NB4 (cell line): ENCODE measurements at places on chromosomes 3 and 15.

DNA sequence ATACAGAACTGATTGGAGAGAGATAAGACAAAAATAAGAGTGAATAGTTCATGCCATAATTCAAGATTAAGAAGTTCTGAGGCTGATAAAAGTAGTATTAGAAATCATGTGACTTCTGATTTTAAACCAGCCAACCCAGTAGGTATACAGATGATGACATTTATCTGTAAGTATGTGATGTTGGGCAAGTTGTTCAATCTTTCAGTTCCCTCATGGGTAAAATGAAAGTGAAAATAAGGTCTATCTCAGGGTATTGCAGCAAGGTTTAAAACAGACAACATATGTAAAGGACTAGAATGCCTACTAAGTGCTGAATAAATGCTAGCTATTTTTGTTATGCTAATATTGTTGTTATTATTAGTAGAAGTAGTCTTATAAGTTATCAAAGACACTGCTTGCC is 1055.7 kb downstream of the NAALADL2 start:
- DNase-seq: no peak

DNA sequence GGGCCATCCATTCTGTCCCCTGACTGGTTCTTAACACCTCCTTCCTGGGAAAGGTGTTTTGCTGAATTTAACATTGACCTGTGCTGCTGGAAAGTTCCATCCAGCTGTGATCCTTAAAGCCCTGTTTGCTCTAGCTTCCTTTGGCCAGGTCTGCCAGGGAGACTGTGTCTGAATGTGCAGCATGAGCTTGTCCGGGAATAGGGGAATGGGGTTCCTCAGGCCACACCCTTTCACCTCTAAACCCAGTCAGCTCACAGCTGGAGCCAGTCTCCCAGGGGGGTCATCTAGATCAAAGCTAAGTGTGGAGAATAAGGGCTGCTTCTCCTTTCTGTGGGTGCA is 174.3 kb downstream of the CHDH start:
- DNase-seq: no peak

- DNase-seq: no peak
Measured at GRCh38 chr15:95958382-95958781, 372.1 kb upstream of the NR2F2 start.

DNA sequence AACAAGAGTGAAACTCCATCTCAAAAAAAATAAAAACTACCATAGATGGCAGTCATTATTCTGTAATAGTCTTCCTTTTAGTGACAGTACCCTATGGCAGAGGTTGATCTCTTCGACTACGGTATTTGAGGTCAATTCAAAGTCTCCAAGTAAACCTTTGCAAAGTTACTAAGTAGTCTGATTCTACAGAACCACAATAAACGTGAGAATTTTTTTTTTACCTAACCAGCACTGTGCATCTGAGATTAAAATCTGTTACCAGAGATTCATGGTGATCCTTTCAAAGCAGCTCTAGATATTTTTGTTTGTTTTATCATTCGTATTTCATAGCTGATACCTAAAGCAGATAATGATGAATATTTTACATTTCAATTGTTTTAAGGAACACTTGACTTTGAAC is 86.6 kb upstream of the CHD2 start:
- DNase-seq: no peak

DNA sequence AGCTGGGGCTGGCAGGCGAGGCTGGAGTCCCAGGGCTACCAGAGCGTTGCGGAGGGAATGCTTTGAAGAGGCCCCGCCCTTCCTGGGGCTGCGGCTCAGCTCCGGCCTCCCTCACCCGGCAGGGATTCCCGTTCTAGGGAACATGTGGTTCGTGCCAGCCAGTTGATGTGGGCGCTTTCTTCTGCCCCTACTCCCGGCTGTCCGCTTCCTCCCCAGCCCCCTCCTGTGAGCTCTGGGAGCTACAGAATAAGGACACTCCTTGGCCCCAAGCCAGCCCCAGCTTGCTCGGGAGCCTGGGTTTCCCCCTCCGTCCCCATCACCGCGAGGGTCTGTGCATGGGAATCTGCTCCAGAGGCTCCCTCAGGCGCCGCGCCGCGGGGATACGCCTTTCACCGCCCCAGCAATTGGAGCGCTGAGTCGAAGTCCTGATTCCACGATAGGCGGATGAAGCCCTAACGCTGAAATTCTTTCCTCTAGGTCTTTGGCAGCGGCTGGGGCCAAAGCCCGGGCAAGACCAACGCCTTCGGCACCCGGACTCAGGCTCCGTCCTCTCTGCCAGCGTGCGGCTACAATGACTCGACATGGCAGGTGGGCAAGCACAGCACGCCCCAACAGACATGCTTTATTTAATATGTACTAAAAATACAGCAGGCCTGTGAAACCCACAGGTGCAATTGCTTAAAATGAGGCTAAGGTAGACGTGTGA is 69.5 kb downstream of the KLF15 start:
- no peak for DNase-seq

GRCh38 chr3:124663690-124664089 is 66.6 kb upstream of the UMPS start:
- DNase-seq: no peak

GRCh38 chr3:160612386-160613075 is 47.2 kb upstream of the KPNA4 start:
- no peak for DNase-seq

- DNase-seq: peak; percentile 74
Measured at GRCh38 chr3:187889601-187890404, 144.5 kb upstream of the BCL6 start.

DNA sequence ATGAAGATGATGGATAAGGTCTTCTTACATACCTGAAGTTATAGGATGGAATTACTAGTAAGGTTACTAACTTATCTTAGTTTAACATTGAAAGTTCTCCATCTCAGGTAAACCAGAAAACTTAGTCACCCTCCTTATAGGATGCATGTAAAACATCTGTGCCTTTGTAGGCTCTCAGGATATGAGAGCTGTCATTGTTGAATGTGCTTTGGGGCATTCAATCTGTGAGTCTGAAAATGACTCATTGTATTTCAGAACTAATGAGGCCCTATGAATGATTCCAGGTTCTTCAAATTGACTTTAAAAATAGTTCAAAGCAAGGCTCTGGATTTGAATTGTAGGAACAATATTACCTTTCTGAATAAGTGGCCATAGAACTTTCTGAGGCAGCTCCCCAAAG is 237.7 kb upstream of the AZI2 start:
- DNase-seq: no peak

DNA sequence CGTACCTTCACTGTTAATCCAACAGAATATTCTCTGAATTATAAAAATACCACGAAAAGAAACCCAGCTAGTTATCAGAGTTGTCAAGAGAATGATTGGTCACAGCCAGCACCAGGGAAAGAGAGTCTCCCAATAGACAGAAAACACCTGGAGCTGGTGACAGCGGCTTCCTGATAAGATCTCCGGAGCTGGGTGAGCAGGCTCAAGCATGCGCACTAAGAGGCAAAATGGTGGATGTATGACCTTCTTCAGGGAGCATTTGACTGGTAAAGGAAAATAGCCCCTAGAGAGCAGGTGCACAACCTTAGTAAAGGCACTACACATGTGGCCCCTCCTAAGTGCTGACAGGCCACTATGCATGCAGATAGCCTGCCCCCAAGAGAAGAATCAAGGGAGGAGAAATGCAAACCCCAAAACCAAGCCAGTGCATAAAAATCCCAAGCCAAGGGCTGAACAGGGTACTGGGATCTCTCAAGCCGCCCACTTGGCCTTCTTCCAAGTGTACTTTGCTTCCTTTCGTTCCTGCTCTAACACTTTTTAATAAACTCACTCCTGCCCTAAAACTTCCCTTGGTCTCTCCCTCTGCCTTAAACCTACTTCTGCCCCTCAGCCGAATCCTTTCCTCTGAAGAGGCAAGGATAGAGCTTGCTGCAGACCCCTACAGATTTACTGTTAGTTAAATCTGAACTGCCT is 93.2 kb downstream of the UACA start:
- DNase-seq: no peak

DNA sequence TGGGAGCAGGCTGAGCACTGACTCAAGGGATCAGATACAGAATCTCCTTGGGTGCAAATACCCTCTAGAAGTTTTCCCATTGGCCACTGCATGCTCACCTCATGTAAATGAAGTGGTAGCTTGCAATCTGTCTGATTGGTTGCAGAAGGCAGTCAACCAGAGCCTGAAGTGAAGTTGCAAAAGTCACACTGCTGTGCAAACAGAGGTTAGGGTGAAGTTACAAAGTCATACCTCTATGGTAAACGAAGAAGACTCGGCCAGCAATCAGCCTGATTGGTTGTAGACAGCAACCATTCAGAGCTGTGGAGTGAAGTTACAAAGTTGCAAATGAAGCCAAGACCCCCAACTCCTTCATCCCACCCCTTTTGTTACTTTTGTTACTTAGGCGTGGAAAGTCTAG is 27.1 kb downstream of the STARD9 start:
- peak; percentile 27 for DNase-seq
